C1 segment of cervical spinal cord (tissue), 14 donors: ENCODE measurements at places on chromosomes 12 and 14.

DNA sequence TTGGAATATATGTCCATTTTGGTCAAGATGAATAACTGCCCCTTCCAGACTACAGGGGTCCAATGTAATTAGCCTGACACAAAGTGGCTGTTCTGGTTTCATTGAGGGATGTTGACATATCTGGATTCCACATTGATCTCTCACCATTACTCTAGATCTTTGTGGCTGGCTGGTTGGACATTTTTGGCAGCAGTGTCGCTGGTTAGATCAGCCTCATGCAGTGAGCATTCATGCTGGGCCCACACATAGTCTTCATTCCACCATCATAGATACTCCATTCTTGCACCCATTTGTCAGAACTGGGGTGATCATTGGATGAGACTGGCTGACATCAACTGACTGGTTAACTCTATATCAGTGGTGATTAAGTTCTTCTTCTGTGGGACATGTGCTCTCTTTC, 74.4 kb downstream of the MGST1 start:
- no peak for DNase-seq

DNA sequence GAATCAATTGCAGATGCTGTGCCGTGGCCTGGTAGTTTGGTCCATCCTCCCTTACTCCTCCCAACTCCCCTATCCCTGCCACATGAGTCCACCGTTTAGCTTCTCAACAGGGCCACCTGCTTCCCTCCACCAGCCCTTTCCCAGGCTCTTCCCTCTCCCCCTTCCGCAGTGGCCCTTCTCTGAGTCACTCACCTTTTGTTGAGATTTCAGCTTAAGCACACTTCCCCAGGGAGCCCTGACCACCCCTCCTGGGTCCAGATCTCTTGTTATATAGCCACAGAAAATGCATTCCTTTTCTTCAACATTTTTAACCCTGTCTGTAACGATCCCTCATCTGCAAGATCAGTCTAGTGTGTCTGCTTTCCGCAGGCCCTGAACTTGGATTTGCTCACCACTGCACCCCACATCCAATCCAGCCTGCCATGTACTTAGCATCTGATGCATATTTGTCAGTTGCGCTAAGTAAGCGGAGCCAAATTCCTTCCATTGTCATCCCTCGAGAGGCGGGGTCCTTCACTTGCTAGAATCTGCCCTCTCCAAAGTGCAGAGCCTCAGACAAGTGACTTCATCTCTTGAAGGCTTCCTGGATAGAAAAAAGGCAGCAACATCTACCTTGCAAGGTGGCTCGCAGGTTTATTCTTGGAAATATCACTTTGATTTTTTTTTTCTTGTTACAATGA, 41.1 kb downstream of the TMEM63C start:
- DNase-seq, result no peak

GRCh38 chr12:65016881-65017650, 104.0 kb downstream of the WIF1 start:
- no peak for DNase-seq

- no peak for DNase-seq
Observed at GRCh38 chr14:98711453-98711852, 560.5 kb downstream of the BCL11B start.

- DNase-seq, result no peak
Observed at GRCh38 chr14:89407856-89408255, 9.2 kb downstream of the FOXN3 start.

- DNase-seq, result no peak
Observed at GRCh38 chr12:130164216-130164542, 1.9 kb downstream of the FZD10 start.

- DNase-seq, result no peak
Observed at GRCh38 chr14:50347521-50347920, 35.4 kb downstream of the DMAC2L start.

- no peak for DNase-seq
Observed at GRCh38 chr14:70061108-70061507, 127.6 kb downstream of the SLC8A3 start.

- no peak for DNase-seq
Observed at GRCh38 chr14:44979273-44979672, 17.3 kb downstream of the TOGARAM1 start.

GRCh38 chr12:58106195-58106594, 164.8 kb downstream of the ATP23 start:
- no peak for DNase-seq

- no peak for DNase-seq
Observed at GRCh38 chr12:113007166-113007565, 28.8 kb downstream of the OAS2 start.

DNA sequence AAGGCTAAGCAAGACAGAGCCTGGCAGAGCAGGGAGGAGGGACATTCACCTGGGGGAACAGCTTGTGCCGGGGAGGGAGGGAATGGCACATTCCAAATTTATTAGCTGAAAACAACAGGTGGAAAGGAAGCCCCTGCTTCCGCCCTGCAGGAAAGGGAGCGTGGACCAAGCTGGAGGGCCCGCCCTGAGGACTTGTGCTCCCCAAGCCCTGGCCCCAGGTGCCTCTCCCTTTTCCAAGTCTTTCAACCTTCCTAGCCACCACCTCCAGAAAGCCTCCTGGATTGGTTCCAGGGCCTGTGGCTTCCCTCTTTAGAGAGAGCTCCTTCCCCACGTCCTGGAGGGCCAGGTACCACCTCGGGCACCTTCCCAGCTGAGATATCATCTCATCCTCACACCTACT, 2.7 kb downstream of the DEGS2 start:
- DNase-seq, result no peak

DNA sequence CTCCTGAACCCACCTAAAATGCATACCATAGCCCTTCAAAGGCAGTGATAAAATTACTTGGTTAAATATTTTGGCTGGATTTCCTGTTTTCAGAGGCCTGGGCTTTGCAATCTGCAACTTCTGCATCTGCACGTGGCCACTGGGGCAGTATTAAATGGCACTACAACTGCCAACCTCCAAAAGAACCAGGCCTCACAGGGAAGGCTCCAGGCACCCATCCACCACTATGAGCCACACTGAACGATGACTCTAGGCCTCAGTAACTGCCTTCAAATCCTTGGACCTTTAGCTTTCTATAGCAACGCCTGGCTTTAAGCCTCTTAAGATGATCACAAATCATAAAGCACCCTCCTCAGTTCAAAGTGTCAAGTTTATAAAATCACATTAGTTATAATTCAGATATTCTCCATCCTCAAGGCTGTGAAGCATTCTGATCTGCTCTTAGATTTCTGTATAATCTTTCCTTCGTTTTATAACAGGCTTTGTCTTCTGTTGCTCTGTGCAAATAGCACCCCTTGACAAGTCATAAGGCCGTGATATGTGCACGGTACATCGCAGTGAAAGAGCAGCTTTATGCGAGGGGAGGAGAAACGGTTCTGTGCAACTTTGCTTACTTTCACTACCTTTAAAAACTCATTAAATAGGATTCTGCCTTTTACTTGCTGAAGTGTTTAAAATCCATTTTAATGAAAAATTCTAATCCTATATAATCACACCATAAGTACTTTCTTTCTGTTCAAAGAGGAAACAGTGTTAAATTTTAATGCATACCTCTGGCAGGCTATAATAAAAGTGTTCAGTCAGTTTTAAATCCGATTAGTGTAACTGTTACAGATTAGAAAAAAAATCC, 196.4 kb upstream of the G2E3 start:
- no peak for DNase-seq

GRCh38 chr12:80707126-80707829, at the start of gene MYF6:
TSS of gene MYF6 (plus strand) at chr12:80707634. CDS start at chr12:80707720, 86 bp downstream.
- DNase-seq, result no peak
